ENCODE measurements at places on chromosomes 7 and 10.

DNA sequence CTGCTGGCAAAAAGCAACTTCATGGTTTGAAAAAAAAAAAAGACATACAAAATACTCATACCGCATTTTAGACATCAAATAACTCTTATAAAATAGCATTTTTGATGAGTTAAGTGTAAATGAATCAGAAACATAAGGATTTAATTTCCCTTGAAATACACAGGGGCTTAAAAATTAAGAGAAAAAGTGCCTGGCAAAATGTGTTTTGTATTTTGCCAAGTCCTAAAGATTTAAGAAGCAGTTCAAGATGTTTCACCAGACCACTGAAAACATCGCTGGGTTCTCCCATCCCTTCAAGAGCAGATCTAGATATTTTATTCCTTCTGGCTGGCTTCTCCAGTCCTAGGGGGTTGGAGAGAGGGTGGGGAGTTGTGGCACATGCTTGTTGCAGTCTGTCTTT is 396.4 kb downstream of the INHBA start:
- no peak for DNase-seq

GRCh38 chr7:2760098-2760889 is 72.3 kb downstream of the AMZ1 start:
- DNase-seq, result no peak

GRCh38 chr7:76506081-76506440 is 4.3 kb upstream of the UPK3B start:
- DNase-seq, result no peak

GRCh38 chr10:121531076-121531829 is 67.0 kb downstream of the FGFR2 start:
- no peak for DNase-seq

DNA sequence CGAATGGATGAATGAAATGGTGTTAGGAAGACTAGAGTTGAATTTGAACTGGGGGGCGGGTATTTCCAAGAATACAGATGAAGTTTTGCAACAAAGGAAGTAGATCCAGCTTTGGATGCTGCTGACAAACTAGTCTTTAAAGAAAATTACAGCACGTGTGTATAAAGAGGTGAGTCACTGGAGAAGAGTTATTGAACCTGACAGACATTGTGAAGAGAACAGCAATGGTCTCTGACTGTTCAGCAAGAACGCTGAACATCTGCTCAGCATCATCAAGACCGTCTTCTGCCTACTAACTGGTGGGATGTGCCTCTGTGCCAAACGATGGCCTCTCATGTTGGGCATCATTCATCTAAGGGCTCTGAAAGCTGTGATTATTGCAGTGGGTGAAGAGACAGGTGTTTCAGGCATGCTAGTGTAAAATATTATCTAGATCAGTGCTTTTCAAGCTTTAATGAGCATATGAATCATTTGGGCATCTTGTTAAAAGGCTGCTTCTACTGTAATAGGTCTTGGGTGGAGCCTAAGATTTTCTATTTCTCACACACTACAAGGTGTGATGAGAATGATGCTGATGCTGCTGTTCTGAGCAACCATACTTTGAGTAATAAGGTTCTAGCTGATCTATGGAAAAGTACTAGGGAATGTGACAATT is 291.3 kb downstream of the PTEN start:
- no peak for DNase-seq

DNA sequence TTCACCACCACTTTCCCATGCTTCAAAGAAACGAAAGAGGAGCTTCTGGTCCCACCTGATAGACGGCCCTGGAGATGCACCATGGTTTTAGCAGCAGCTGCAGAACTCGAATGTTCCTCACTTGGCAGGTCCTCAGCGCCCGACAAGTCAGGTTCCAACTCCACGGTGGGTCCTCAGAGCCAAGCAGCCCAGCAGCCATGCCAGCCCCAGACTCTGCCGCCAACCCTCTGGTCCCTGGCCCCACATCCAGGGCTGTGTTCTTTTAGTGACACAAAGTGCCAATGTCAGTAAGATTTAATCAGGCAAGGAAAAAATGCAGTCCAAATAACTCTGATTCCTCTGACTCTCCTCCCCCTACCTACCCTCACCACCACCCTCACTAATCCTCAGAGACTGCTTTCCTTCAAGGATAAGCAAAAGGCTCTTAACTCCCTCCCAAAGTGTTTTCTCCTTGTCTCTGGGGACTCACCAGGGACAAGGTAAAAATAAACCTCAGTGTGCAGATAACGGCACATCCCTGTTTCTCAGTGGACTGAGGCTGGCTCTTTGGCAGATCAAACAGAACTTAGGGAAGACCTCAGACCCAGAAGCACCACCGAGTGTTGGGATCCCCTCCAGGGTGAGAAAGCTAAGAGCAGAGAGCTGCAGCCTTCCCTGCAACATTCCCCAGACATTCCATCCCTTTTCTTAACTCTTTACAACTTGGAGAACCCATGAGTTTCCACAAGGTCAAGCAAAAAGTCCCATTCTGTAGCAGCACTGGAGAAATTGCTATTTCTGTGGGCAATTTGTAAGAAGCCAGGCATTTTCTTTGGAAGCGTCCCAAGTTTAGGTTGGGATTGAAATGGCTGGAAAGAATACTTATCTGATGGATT is 358.9 kb downstream of the FRMD4A start:
- DNase-seq, result no peak

DNA sequence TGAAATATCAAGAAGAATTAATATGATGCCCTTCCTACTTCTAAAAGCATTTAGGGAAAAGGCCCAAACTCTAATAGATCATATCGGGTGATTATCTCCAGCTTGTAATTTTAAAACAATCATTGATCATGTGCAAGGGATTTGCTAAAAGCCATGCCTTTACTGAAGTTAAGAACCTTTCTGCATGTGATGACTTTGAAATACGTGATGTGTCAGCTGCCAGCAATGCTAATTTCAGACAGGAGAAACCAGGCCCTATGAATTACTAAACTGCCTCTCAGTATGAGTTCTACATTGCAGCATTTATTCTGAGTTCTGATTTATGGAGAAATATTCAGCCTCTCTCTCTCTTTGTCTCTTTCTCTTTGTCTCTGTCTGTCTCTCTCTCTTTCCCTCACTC is 203.6 kb upstream of the AKR1E2 start:
- DNase-seq, result no peak

DNA sequence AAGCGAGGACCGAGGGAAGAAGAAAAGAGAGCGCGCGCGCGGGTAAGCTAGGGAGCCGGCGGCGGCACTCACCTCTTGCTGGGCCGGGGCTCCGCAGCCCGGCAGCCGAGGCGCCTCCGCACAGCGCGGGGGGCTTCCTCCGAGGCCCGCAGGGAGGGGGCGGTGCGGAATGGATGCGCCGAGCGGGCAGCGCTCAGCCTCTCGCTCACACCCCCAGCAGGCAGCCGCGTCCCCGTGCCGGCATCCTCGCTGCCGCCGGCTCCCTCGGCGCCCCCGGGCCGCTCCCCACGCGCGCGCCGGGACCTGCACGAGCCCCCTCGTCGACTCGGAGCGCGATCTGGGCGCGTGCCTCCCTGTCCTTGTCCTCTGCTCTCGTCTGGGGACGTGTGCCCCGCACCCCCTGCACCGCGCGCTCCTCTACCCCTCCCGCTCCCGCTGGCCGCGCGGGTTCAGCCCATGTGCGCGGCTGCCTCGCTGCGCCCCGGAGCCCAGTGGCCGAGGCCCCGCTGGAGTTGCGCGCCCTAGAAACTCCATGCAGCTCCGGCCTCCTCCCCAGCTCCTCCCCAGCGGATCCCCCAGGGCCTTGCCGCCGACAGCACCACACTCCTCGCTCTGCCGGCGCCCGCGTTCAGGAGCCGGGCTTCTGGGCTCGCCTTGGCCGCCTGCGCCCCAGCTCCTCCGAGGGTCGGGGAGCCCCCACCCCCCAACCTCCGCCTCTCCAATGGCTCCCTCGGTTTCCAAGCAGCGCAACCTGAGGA is 75.3 kb downstream of the CALN1 start:
- no peak for DNase-seq

- DNase-seq, result no peak
Measured at GRCh38 chr10:21313691-21314090, 211.8 kb downstream of the SKIDA1 start.

DNA sequence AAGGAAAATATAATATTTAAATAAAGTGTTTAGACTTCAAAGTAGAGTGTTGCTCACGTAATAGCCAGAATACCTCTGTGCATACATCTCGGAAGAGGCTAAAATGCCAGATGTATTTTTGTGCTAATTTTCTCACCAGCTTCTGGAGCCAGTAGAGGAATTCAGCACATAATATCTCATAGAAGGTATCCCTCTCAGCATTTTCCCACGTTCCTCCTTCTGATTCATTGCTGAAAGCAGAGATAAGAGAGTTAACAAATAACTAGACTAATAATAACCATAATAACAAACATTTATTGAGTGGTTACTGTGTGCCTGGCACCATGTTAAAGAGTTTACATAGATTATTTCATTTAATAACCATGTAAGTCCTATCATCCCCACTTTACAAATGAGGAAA is 123.6 kb downstream of the VTI1A start:
- DNase-seq, result no peak

- DNase-seq, result no peak
Measured at GRCh38 chr7:158443014-158443687, 144.5 kb downstream of the PTPRN2 start.

DNA sequence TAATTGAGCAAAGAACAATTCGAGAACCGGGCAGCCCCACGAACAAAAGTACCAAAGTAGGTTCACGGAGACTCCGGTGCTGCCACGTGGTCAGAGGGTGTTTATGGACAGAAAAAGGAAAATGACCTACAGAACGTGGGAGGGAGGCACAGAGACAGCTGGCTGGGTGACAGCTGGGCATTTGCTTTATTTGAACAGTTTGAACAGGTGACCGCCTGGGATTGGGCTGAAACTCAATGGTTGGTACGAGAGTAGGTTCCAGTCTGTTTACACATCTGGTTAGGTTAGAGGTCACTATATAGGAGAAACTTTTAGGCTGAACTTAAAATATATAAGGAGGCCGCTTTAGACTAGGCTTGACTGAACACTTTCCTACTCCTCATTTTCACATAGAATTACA is 50.6 kb upstream of the CELF2 start:
- DNase-seq, result no peak

DNA sequence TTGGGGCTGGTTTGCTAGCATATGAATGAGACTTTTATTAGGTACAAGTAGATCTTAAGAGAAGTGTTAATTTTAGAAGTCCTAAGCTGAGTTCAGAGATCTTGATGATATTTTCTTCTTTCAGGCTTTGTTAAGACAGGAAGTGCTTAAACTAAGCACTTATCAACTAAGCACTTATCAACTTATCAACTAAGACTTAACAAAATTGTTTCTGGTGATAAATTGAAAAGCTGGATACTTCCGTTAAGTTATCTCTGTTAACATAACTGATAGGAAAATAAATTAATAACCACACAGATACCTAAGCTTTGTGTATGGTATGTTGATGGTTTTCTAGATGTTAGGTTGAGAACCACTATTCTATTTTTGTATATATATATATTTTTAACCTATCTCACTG is 113.7 kb downstream of the PHTF2 start:
- no peak for DNase-seq

GRCh38 chr10:127148066-127148932 is 48.1 kb downstream of the INSYN2A start:
- DNase-seq, result no peak

- no peak for DNase-seq
Measured at GRCh38 chr7:142777318-142777717, 6.5 kb downstream of the PRSS2 start.

- no peak for DNase-seq
Measured at GRCh38 chr7:459584-460373, 59.9 kb downstream of the PDGFA start.

- DNase-seq, result no peak
Measured at GRCh38 chr7:45132708-45133320, 21.3 kb upstream of the TBRG4 start.

GRCh38 chr7:801940-802381 is 30.3 kb upstream of the SUN1 start:
- no peak for DNase-seq

DNA sequence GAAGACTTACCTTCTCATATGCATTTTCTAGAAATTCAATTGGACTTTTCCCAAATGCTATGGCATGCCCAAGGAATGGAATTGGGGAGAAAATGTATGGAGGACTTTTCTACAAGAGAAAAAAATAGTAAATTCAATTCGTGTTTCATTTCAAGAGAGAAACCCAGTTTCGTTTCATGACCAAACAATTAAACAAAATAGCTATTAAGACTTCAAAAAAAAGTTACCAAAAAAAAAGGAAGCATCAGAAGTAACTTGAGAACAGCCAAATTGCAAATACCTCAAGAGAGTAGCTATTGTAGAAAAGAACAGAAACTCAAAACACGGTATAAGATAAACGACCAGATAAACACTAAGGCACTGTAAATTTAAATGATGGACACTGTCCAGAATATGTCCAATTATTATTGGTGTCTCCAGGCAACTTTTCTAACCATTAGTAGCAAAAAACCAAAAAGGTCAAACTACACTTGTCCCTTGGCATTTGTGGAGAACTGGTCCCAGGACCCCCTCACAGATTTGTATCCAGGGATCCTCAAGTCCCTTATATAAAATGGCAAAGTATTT is 2.4 kb downstream of the CYP51A1 start:
- DNase-seq, result no peak

All from activated gamma-delta T cell treated with Interleukin-2 at 50 U/mL for 16 hours (primary cell).